ENCODE measurements at places on chromosomes 2 and 18.

- no peak for DNase-seq
Measured at GRCh38 chr18:46449499-46449898, 207.5 kb downstream of the LOXHD1 start.

DNA sequence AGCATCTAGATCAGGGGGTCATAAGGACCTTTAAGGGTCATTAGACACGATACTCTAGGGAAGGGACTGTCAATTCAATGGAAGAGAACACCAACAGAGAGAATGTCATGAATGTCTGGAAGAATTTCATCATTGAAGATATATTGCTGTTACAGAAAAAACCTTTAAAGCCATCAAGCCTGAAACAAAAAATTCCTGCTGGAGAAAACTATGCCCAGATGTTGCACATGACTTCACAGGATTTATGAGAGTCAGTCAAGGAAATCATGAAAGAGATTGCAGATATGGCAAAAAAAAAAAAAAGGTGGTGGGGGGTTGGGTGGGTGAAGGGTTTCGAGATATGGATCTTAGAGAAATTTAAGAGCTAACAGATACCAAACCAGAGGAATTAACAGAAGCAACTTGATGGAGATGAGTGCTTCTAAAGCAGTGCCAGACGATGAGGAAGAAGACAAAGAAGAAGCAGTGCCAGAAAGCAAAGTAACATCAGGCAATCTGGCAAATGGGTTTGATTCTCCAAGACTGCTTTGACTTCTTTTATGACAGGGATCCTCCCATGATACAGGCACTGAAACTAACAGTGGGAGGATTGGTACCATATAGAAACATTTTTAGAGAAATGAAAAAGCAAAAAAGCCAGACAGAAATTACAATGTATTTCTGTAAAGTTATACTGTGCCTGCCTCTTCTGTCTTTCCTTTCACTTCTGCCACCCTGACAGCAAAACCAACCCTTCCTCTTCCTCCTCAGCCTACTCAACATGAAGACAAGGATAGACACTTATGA, 28.5 kb downstream of the MAP4K3 start:
- DNase-seq, result no peak

DNA sequence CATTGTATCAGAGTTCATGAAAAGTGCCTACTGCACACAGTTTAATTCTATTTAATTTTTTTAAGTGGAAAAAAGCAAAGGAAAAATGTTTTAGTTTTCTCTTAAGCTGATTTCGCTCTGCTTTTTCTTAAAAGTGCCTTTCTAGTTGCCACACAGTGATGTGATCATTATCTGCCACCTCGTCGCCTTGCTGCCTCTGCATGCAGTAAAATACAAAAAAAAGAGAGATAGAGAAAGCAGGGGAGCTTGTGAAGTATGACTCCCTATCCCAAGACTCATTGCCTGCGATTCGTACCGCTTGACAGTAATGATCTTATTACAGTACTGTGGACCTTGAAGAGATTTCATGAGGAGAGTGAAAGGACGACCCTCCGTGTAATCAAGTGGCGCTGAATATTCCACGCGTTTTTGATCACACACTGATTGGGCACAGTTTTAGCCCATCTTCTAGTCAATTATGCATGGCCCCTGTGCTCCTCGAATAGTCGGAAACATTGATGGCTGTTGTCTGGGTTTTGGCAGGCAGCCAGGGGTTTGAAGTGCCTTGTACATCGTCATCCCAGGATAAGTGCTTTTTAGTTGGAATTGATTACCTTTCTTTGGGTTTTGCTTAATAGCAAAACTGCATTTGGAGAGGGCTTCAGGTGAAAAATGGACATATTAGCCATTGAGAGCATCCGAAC, 188.3 kb downstream of the GBX2 start:
- DNase-seq, result no peak

- DNase-seq, result no peak
Measured at GRCh38 chr2:83229443-83229842, 1229.6 kb downstream of the SUCLG1 start.

DNA sequence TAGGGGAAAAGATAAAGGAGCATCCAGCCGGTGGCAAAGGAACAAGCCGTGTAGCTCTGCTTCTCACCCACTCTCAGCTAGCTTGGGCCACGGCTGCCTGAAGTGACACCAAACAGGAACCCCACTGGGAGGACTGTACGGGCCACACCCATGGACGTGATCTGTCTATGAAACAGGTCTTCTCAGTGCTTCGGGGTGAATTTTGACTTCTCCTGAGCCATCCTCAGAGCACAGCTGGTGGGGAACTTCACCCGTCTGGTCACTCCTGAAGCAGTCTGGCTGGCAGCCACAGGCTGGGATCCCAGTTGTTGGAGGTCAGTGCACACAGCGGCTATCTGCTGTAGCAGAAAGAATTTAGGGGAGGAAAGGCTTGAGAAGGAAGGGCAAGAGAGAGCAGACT, 223.8 kb downstream of the FAM210A start:
- DNase-seq, result no peak

DNA sequence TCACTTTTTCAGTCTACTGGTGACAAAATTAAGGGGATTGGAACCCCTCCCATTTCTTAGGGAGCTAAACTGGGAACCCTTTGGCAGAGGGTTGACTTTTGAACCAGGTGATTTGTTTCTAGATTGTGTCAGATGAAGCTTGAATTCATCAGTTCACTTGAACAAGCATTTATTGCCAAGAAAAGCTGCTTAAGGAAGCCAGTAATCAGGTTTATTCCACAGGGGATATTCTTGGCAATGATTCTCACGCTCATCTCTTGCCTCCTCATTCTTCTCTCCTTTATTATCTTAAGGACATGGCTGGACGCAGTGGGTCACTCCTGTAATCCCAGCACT, 101.0 kb downstream of the ALPK2 start:
- no peak for DNase-seq

DNA sequence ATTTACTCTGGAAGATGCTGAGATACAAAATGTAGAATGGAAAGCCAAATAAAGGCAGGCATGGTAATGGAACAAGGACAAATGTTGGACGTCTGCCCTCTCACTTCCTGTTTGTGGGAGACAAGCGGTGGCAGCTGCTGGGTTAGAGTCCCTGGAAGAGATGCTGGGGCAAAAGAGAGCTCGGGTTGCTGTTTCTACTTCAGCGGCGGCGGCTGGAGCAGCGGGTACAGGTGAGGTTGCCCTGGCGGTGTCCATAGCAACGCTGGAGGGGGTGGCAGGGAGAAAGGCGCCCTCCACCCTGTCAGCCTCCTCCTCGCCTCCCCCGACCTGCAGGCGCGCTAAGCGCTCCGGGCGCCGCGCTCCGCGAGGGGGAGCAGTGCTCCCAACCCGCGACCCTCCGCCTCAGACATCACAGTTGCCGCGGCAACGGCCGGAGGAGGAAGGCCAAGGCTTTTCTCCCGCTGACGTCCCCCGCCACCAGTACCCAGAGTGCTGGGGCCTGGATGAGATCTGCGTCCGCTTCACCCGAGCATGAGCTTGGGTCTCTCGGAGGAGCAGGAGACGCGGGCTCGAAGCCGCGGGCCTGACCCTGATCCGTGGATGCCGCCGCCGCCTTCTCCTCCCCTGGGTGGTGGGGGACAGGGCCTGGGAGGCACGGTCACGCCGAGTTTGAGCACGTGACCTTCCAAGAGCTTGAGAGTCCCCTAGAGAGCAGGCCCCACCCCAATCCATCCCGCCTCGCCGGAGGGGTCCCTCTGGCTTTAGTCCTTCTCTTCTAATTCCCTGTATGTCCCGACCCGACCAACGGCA, 65.6 kb downstream of the NOL4 start:
- no peak for DNase-seq

DNA sequence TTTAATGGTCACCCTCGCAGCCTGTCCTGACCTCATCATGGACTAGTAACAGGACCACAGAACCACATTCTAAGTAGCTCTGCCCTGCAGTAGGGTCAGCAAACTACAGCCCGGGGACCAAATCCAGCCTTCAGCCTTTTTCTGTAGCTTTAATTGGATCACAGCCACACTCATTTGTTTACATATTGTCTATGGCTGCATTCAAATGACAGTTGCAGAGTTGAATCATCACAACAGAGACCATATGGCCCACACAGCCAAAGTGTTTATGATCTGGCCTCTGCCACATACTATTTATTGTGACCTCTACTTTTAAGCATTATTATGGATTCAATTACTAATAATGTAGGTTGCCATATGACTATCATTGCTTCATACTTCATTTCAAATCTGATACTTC, 47.7 kb downstream of the MAP3K19 start:
- DNase-seq, result no peak

- DNase-seq, result no peak
Measured at GRCh38 chr2:223786943-223787342, 50.4 kb downstream of the AP1S3 start.

DNA sequence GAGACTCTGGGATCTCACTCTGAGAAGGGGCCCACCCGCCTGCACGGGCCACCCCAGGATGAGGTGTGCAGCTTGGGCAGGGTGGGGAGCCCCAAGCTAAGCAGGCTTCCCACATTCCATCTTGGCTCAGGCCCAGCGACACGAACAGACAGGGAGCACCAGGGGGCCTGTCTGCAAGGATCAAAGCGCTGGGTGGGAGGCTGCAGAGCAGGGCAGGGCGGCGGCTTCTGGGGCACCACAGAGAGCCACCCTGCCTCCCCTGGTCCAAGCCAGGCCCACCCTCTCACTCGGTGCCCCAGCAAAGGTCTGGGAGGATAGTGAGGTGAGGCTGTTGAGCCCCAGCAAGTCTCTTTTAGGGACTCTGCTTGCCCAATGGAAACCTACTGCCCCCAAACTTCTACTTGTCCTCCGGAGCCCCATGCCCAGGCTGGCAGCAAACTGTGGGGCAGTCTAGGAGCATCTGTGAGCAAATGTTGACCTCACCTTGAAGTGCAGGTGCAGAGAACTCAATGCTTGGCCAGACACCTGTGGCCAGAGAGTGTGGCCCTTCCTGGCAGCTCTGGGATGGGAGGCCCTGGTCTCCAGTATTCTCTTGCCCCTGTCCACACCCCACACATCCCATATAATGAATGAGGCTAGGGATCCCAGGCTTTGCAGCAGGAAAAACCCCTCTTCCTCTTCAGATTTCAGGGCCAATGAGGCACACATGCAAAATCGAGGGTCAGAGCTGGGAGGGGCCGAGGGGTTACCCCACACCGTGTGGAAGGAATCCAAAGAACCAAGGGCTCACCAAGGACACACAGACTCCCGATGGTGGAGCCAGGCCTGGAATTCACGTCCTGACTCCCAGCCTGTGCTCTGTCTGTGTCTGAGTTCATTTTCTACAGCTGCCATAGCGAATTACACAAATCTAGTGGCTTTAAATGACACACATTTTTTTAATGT, 18.8 kb upstream of the GLI2 start:
- no peak for DNase-seq
